ENCODE measurements at places on chromosomes 13 and 19. TPM values are rescaled to one million over a fixed set of nuclear protein-coding genes. Genes with fewer than 3 reads are reported as not detected.

The FSD1 gene
- polyA plus RNA-seq, result 4.2 TPM

DNA sequence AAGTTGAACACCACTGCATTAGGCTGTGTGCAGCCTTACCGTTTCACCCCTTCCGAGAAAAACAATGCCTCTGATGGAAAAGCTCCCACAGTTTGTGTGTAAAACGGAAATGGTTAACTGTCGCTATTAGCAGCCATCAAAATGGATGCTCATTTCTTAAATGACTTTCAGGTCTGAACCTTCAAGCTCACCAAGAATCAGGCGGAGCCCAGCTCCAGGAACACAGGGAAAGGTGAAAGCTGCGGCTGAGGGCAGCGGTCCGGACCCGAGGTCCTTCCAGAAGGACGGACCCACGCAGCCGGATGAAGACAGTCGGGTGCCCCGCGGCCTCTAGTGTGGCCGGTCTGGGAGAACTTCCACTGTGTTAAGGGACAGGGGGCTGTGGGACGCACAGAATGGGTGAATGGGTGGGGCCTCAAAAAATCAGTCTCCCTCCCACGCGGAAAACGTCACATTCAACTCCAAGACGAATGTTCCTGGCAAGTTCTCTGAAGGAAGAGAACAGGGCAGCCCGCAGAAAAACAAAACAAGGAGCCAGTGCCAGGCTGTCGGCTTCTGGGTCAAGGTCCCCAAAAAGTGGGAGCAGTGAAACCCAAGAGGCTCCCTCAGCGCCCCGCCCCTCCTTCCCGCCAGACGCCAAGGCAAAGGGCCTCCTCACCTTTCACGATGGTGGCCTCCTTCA, 4.9 kb downstream of the IRS2 start:
- no peak for DNase-seq

- no peak for DNase-seq
Measured at GRCh38 chr19:54186351-54186750, 3.0 kb downstream of the MBOAT7 start.

- no peak for DNase-seq
Measured at GRCh38 chr13:40231311-40231710, 435.1 kb downstream of the FOXO1 start.

DNA sequence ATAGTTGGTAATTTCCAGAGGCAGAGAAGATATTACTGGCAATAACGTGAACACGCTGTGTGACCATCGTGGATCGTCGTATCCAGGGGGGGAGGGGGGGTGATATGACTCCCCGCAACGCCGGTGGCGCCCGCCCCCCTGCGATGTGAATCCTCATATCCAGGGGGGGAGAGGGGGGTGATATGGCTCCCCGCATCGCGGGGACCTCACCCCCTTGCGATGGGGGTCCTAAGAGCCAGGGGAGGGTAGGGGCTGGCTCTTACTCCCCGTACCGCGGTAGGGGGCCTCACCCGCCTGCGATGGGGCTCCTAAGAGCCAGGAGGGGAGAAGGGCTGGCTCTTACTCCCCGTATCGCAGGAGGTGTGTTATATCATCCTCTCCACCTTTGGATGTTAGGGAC, 31.3 kb upstream of the RGCC start:
- DNase-seq, result no peak

DNA sequence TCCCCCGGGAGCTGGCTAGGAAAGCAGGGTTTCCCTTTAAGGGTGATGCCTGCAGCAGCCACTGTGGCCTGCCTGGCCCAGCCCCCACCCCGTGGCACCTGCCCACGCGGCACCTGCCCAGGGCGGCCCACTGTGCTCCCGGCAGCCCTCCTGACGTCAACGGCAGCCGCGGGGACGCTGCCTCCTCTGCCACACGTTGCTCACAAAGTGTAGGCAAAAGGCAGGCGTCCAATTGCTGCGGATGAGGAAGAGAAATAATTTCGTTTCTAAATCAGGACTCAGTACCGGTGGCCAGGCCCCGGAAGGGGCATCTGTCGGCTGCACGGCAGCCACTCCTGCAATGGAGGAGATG, 122.3 kb downstream of the URI1 start:
- no peak for DNase-seq
